ENCODE measurements at places on chromosomes 11 and 22.

GRCh38 chr11:3764266-3764665, 33.1 kb downstream of the NUP98 start:
- DNase-seq: no peak

GRCh38 chr11:57473285-57473841, 13.0 kb downstream of the RTN4RL2 start:
- no peak for DNase-seq

- DNase-seq: no peak
These were observed 377.2 kb upstream of the DDI1 start for GRCh38 chr11:103659206-103659618.

GRCh38 chr11:118048472-118049370, 28.2 kb upstream of the TMPRSS4 start:
- no peak for DNase-seq

GRCh38 chr11:79262221-79262620, 178.6 kb downstream of the TENM4 start:
- DNase-seq: no peak

DNA sequence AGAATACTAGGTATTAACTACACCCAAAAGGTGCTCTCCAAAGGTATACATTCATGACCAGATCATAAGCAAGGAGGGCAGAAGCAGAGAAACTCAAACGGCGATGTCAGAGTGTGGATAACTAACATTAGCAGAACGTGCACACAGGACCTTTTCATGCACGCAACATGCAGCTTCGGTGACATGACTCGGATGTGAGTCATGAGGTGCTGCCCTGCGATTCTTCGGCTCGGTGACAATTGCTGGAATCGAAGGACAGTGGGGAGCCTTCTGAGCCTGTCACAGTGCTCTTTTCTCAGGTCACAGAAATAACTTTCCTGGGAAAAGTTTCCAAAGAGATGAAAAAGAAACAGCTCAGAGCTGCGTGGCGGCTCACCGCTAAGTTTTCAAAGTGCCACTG, 418.5 kb upstream of the SYN3 start:
- DNase-seq: no peak

DNA sequence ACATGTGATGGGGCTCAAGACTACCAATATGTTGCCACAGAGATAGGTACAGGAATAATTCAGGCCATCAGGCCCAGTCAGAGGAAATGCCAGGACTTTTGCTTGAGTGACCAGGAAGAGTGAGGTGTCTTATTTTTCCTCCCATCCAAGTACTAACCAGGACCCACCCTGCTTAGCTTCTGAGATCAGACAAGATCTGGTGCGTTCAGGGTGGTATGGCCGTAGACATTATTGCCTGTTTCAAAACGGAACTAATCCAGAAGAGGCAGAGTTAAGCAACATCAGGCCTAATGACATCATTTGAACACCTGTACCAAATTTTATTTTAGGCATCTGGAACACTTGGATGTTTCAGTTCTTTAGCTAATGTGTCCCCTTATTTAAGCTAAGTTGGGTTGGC, 205.5 kb upstream of the POU2AF2 start:
- DNase-seq: no peak

GRCh38 chr22:32202539-32203180, 2.2 kb downstream of the RFPL2 start:
- no peak for DNase-seq

DNA sequence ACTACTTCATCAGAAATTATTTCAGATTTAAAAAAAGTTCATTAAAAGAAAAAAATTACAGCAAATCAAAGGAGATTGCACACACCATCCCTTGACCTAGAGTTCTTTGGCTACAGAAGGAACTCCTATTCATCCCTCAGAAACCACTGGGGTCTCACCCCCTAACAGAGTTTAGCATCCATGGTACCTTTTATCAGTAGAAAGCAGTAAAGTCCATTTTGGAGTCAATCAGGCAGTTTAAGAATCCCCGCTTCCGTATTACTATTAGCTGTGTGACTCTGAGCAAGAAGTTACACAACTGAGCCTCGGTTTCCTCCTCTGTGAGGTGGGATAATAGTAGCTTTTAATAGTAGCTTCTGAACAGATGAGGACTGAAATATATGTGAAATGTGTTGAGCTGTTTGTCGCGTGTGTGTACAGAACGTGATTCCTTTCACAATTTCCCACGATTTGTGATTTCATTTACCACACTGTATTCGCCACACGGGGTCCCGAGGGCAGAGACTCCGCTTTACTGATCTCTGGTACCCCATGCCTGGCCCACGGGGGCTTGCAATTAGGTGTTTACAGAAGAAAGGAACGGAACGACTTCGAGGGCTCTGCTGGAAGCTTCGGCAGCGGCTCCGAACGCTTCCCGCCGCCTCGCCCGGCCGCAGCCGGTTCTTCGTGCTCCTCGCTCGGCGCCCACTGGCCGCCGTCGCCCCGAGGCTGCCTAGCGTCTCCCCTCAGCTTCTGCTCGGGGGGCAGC, 72.5 kb upstream of the ZBED5 start:
- DNase-seq: no peak

GRCh38 chr22:48116871-48117270, 1354.4 kb downstream of the TBC1D22A start:
- DNase-seq: no peak

- no peak for DNase-seq
These were observed at the start of gene MORC2 for GRCh38 chr22:30968015-30968923. Gene MORC2 (minus strand): TSS chr22:30968774. CDS start chr22:30967889, 885 bp downstream.

DNA sequence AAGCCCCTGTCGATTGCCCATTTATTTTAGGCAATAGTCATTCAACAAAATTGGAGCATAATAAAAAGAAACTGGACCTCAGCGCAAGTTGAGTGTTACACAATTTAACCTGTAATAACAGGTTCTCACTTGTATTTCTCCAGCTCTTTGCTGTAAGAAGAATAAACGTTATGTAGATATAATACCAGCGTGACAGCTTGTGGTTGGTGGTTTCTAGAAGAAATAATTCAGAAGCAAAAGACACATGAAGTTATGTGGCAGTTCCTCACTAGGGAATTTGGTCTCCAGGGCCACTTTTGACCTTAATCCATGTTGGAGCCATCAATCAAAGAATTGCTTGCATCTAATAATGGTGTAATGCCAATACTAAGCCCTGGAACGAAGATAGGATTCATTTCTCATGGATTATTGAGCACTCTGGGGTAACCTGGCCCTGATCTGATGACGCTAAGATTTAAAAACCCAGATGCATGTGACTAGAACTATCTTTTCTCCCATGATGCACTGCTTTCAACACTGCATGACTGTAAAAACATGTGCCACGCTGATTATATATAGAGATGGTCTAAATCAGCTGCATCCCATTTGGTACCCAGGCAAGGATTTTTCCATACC, 129.7 kb upstream of the LDLRAD3 start:
- DNase-seq: no peak

DNA sequence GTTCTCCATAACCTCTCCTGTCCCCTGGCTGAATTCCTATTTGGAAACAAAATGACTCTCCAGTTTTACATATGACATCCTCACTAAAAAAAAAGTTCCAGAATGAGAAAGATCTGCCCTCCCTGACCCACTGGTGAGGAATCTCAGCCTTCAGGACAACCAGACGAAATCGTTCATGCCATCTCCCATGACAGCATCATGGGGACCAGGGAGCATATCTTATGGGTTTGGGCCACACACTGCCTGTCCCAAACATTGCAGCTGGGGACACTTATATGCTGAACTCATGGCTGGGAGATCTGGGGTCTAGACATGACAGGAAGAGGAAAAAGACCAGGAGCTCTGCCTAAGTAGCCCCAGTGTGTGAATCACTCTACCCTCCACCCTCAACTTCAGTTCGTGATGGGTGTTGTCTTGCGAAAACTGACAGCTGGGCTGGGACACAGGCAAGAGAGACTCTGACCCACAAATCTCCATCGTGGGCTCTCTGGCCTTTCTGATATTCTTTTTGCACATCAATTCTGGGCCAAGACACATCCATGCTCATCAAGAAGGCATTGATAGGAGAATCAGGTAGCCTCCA, 102.0 kb downstream of the ZNF280B start:
- no peak for DNase-seq

- DNase-seq: peak; percentile 80
These were observed 61.0 kb upstream of the PLET1 start for GRCh38 chr11:112321501-112322172.

GRCh38 chr11:46431211-46431610, 39.6 kb upstream of the CHRM4 start:
- DNase-seq: no peak

- no peak for DNase-seq
These were observed 56.1 kb upstream of the TIMP3 start for GRCh38 chr22:32745251-32745995.

- DNase-seq: no peak
These were observed 3.1 kb upstream of the ADM start for GRCh38 chr11:10301656-10302358.

- DNase-seq: no peak
These were observed 36.3 kb upstream of the APOBEC3A start for GRCh38 chr22:38921120-38921519.

GRCh38 chr22:31102441-31103081, 4.8 kb downstream of the SELENOM start:
- DNase-seq: no peak

- DNase-seq: no peak
These were observed 598 bp downstream of the CABIN1 start for GRCh38 chr22:24011735-24012068.

GRCh38 chr11:112523951-112524350, 263.3 kb upstream of the PLET1 start:
- no peak for DNase-seq

- DNase-seq: no peak
These were observed 314.3 kb downstream of the BRD1 start for GRCh38 chr22:49513358-49513851.

DNA sequence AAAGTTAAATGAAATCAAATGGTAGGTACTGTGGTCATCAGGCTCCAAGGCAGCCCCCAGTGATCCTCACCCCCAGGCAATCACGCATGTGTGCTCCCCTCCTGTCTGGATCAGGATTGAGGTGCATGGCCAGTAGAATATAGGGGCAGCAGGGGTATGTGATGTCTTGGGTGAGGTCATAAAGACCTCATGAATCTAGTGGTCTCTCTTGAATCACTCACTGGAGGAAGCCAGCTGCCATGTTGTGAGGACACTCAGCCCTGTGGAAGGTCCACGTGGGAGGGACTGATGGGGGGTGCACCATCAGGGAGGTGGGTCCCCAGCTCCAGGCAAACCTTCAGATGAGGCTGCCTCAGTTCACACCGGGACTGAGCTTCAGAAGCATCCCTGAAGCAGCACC, 6.8 kb upstream of the IL17REL start:
- DNase-seq: no peak

- DNase-seq: peak; percentile 11
These were observed 58.2 kb downstream of the ACER3 start for GRCh38 chr11:76918941-76919386.

- DNase-seq: no peak
These were observed 92.0 kb downstream of the ZC3H12C start for GRCh38 chr11:110185121-110185591.

DNA sequence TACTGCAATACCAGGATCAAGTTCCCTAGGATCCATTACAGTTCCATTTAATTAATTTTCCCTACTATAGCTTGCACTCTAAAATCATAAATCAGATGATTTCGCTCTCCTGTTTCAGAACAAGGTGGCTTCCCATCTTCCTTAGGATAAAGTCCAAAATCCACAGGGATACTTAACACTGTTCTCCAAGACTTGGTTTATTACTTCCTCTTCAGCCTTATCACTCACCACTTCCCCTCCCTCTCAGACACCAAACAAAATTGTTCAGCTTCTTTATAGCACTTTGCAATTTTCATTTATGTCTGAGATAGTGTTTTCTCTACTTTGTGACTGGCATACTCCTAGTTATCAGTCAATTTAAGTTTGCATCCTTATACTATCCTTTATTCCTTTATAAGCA, 124.6 kb downstream of the GRIA4 start:
- no peak for DNase-seq

- DNase-seq: no peak
These were observed 16.1 kb downstream of the ARHGAP1 start for GRCh38 chr11:46684367-46684766.

DNA sequence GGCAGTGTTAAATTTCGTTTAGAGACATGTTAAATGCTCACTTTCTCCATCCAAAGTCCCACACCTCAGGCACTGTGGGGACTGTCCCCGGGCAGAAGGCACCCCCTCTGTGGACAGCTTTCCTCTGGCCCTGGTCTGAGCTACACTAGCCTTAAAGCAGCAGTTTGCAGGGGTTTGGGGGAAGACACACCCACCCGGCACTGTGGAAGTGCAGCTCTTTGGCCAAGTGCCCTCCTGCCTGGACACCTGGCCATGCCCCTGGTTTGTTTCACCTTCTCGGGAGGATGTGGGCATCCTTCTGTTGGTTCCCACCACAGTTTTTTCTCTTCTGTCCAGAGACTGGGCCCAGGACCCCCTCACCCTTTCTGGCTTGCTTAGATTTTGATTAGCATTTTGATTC, 1254.7 kb downstream of the BRD1 start:
- no peak for DNase-seq

DNA sequence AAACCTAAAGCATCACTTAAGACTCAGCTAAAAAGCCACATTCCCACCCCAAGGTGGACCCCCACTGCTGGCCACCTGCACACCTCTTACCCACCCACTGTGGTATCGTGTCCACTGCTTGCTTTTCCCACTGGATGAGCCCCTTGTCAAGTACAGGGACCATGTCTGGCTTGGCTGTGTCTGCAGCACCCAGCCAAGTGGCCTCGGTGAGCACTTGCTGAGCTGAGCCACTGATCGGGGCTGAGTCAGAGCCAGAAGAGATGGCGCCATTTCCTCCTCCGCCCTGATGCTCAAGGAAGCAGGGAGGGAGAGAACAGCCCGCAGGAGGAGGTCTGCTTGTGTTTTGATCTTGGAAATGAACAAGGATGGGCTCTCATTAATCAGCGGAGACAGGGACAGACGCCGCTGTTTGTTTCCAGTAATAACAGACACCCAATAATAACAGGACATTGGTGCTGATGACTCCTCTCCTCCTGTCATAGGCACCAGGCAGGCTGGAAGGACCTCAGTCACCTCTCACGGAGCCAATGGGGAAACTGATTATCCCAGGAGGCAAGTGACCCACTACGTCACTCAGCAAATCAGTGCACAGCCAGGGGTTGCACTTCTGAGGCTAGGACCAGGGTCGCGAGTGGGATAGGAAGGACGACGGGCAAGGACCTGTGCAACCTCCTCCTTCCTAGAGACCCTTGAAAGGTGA, 85.2 kb upstream of the RTL6 start:
- DNase-seq: no peak

GRCh38 chr11:69704508-69705253, 859 bp upstream of the FGF19 start:
- DNase-seq: no peak

DNA sequence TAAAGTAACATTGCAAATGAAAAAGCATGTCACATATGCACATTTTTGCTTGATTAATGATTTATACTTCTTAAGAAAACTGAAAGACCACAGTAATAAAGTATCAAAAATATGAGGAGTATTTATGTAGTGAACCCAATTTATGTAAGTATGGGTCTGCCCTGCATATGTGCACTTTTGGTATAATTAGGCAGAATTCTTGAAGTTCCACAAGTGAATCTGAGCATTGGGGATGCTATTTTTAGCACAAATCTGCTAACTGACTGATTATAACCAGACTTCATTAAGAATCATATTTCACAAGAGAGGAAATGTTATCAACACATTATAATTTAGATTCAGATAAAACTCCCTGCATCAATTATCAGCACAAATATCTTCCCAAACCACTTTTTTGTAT, 407.1 kb upstream of the LRRC4C start:
- DNase-seq: no peak
